ENCODE measurements at places on chromosomes 6 and 20. TPM values are rescaled to one million over a fixed set of nuclear protein-coding genes. Genes with fewer than 3 reads are reported as not detected.

- DNase-seq = no peak
Observed at GRCh38 chr6:84763886-84764331, 489 bp downstream of the TBX18 start.

TNFRSF6B gene
- polyA plus RNA-seq = 1.1 TPM

- no peak for DNase-seq
Observed at GRCh38 chr6:124026694-124027093, 223.0 kb downstream of the NKAIN2 start.

LAMA5 gene
- 32.0 TPM for polyA plus RNA-seq
